ENCODE measurements at places on chromosomes 6 and 20.

DNA sequence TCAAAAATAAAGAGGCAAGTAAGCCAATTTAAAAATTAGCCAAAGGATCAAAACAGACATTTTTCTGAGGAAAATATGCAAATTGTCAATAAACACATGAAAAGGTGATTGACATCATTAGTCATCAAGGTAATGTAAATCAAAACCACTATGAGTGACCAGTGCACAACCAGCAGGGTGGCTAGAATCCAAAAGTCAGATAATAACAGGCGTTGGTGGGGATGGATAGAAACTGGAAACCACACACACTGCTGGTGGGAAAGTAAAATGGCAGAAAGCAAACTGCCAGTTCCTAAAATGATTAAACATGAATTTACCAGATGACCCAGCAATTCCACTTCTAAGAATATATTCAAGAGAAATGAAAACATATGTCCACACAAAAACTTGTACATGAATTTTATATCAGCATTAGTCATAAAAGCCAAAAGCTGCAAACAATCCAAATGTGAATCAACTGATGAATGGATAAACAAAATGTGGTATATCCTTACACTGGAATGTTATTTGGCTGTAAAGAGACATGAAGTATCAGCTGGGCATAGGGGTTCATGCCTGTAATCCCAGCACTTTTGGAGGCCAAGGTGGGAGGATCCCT, 74.8 kb upstream of the MBOAT1 start:
- no peak for DNase-seq

GRCh38 chr6:108742041-108742440, 106.2 kb upstream of the ARMC2 start:
- no peak for DNase-seq

DNA sequence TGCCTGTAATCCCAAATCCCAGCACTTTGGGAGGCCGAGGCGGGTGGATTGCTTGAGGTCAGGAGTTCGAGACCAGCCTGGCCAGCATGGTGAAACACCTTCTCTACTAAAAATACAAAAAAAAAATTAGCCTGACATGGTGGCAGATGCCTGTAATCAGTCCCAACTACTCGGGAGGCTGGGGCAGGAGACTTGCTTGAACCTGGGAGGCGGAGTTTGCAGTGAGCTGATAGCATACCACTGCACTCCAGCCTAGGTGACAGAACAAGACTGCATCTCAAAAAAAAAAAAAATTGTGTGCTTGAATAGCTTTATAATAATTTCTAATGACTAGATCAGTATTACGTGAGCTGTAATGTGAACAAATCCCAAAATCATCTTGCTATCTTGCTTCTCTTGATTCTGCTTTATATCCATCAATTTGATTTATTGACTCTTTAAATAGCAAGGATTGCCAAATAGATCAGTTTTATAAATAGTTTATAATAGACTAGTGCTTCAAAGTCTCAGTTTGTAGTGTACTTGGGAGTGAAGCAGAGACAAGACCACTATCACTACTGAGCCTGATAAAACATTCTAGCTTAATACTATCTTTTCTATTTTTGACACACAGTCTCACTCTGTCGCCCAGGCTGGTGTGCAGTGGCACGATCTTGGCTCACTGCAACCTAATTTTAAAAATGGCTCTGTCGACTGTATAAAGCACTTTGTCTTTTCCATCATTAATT, 7.1 kb downstream of the AMD1 start:
- no peak for DNase-seq

GRCh38 chr6:149925974-149926777, 3.3 kb upstream of the RAET1G start:
- DNase-seq = peak; percentile 71

DNA sequence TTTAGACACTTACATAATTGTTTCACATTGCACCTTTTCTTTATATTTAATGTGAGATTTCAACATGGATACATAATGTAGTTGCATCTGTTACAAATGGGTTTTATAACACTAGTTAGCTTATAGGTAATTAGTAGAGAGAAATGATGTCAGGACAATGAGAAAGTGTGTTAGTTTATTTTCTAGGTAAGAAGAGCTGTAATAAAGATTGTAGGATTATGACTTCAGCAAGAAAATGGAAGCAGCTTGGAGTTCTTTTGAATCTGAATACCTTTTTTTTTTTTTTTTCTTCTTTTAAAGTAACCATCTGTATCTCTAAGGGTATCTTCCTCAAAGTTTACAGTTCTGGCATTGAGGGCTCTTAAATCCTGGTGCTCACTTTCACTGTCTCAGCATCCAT, 35.3 kb downstream of the CD2AP start:
- DNase-seq = no peak

- no peak for DNase-seq
Measured at GRCh38 chr6:107732461-107732860, 91.7 kb downstream of the SCML4 start.

DNA sequence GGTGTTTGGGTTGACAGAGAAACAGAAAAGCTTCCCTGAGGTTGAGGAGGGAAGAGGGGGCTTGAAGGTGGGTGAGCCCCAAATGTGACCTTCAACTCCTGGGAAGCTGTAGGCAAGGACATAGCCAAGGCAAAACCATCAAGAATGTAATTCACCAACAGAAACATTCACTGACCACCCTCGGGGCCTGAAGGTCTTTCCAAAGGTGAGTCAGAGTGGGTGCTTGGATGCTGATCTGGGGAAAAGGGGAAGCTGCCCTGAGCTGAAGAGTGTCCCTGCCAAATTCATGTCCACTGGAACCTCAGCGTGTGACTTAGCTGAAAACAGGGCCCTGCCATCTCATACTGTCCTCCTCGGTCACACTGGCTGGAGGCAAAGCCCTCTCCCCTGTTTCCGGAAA, 234.2 kb upstream of the SULF2 start:
- no peak for DNase-seq

DNA sequence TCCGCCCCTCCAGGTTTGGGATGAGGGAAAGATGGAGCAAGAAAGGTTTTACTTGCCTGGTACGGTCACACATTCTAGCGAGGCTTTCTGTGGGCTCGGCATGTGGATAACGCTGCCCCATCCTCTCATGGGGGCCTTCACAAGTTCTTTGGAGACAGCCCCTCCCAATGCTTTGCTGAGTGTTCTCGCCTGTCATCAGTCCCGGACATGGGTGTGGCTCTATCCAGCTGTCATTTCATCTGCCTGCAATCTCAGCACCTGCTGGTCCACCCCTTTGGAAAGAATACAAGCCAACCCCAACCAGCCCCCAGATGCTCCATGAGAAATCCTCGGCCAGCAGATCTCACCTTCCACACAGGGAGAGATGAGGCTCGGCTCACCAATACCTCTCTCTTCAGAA, 30.3 kb upstream of the MDGA1 start:
- DNase-seq = no peak

GRCh38 chr6:103326760-103327757, 1532.7 kb downstream of the HACE1 start:
- DNase-seq = no peak

GRCh38 chr6:1801401-1801800, 191.7 kb downstream of the FOXC1 start:
- DNase-seq = no peak

DNA sequence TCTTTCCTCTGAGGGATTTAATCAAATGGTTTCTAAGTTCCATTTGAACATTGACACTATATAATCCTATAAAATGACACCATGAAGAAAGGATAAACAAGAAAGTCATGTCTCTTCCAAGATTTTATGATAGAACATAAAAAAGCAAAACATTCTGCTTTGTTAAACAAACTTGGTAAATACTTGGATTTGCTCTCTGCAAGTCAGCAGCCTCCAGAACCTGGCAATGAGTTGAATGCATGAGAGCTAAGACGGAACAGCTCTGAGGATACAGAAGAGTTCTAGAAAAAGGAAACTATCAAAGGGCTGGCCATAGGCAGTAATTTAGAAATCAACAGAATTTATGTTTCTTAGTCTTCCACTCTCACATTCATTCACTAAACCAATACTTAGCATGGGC, 656.0 kb upstream of the ID4 start:
- DNase-seq = no peak

GRCh38 chr6:139062932-139063646, 34.5 kb downstream of the ABRACL start:
- DNase-seq = no peak

GRCh38 chr6:156658966-156659821, 118.0 kb upstream of the ARID1B start:
- peak; percentile 64 for DNase-seq

DNA sequence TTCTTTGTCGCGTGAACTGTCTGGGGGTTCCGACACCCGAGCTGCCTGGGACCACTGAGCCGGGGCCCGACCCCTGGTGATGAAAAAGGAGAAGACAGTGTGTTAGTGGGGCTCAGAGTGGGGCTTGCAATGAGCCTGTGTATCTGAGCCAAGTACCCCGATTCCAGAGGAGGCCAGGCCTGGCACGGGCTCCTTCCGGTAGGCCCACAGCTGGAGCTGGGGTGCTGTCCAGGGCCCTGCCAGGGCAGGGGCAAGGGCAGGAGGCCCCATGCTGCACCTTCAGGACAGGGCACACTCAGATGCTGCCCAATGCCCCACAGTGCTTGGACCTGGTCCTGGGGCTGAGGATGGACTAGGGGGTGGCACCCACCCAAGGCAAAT, 89.4 kb downstream of the TAF4 start:
- no peak for DNase-seq

- no peak for DNase-seq
Measured at GRCh38 chr6:42889815-42890214, 10.4 kb downstream of the RPL7L1 start.

- no peak for DNase-seq
Measured at GRCh38 chr6:20402092-20402341, 338 bp downstream of the E2F3 start.

DNA sequence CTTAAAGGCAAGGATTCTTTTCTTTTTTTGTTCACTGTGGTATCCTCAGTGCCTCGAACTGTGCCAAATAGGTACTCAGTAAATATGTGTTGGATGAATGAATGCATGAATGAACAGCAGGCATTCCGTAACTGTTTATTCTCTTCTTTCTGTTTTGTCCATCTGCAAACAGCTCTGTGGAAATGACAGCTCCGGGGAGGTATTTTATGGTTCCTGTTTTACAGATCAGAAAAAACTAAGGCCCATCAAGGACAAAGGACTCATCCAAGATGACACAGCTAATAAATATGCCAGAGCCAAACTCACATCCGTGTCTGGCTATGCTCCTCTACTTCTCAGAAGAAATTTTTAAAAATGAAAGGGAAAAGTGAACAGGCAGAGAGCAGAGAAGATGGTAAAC, 21.0 kb downstream of the JPH2 start:
- peak; percentile 16 for DNase-seq

DNA sequence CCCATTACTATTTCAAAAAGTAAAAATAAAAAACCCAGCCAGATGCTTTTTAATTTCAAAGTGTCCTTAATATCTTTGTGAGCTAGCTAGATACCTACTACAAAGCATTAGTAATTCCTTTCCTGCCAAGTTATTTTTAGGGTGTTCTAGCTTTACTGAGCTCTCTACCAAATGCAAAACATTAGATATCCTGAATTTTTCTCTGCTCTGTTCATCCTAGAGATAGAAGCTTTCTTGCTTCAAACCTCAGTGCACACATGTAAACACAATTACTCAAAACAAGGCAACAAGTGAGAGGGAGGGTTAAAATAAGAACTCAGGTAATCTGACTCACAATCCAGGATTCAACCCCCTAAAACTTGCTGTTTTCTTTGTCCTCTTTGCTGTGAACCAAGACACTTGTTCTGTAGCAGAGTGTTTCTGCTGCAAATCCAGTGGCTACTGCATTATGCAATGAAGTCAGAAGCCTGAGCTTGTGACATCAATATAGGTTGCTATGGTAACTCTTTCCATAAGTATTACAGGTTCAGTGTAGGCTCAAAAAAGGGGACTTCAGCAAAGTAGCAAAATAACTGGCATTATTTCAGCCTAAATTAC, 72.6 kb upstream of the STXBP5 start:
- DNase-seq = no peak

- DNase-seq = peak; percentile 24
Measured at GRCh38 chr6:82006027-82006738, 241.4 kb downstream of the IBTK start.

- DNase-seq = no peak
Measured at GRCh38 chr20:63316502-63316921, 23.5 kb downstream of the COL20A1 start.

DNA sequence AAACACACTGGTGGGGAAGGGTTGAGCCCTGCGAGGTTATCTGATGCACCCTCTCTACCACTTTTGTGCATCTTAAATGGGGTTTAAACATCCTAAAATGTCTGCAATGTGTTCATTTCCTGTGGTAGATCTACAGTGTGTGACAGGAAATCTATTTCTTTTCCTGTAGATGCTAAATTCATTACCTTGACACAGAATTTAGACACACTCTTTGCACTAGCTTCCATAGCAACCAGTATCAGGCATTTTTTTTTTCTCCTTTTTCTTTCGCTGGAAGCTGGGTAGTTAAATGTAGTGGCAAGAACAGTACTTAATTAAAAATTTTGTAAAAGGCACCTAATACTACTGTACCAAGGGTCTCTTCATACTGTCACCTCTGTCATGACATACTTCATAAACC, 141.1 kb downstream of the RFPL4B start:
- DNase-seq = no peak

- no peak for DNase-seq
Measured at GRCh38 chr6:107491760-107492660, 2.1 kb downstream of the SOBP start.

DNA sequence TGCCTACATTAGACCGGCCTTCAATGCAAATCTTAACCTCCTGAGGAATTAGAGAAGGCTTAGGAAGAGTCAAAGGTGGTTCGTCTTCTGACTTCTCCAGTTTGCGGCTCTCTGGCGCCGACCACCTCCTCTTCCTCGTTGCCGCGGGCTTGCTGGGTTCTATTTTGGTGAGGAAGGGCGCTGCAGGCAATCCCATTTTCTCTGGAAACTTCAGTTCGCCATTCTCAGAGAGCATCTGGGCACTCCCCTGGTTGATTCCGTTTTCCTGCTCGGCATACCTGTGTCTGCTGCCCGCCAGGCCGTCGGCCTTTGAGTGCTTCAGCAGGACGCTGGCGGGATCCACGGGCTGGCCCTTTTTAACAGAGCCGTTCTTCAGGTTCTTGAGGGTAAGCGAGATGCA, 67.9 kb downstream of the GMPR start:
- DNase-seq = no peak

GRCh38 chr6:170030284-170030815, 260.5 kb downstream of the DLL1 start:
- DNase-seq = no peak

DNA sequence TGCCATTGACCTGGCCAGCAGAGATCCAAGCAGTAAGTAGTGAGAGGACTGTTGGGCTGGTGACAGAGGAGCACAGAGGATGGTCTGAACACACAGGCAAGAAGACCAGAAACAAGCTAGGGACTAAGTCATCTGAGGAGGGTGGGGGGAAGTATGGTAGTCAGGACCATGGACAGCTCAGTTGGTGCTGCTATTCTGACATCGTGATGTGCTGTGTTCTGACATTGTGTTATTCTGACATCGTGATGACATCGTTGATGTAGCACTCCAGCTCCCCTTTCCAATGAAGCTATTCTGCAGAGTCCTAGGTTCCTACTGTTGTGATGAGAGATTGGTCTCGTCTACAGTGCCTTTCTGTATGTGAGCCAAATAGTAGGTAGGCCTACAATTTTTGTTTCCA, 28.7 kb downstream of the CFAP206 start:
- no peak for DNase-seq

Data from NCI-H226 (cell line).